ENCODE measurements at places on chromosomes 13 and 19.

DNA sequence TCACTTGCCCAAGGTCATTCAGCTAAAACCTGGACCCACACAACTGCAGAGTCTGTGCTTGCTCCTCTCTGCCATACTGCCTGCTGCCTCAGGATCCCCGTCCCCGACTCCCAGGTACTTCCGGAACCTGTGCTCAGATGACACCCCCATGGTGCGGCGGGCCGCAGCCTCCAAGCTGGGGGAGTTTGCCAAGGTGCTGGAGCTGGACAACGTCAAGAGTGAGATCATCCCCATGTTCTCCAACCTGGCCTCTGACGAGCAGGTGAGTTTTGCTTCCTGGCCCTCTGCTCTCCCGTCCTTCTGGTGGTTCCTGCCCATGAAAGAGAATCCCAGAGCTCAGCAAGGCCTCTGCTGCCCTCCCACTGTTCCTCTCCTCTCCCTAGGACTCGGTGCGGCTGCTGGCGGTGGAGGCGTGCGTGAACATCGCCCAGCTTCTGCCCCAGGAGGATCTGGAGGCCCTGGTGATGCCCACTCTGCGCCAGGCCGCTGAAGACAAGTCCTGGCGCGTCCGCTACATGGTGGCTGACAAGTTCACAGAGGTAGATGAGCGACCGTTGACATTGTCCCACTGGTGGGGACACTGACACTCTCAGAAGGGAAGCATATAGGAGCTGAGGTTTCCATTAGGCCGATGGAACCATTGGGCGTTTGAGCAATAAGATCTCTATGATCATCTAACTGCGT lies 22.9 kb downstream of the PPP2R1A start:
- no peak for DNase-seq

GRCh38 chr19:42695811-42696503 lies 44.3 kb downstream of the PSG3 start:
- no peak for DNase-seq

GRCh38 chr13:113934576-113934975 lies 39.3 kb downstream of the C13orf46 start:
- no peak for DNase-seq

GRCh38 chr13:38687246-38688229 lies 661 bp downstream of the FREM2 start:
- DNase-seq = no peak

- DNase-seq = no peak
These were observed 8.0 kb downstream of the NPAS1 start for GRCh38 chr19:47027586-47028088.

DNA sequence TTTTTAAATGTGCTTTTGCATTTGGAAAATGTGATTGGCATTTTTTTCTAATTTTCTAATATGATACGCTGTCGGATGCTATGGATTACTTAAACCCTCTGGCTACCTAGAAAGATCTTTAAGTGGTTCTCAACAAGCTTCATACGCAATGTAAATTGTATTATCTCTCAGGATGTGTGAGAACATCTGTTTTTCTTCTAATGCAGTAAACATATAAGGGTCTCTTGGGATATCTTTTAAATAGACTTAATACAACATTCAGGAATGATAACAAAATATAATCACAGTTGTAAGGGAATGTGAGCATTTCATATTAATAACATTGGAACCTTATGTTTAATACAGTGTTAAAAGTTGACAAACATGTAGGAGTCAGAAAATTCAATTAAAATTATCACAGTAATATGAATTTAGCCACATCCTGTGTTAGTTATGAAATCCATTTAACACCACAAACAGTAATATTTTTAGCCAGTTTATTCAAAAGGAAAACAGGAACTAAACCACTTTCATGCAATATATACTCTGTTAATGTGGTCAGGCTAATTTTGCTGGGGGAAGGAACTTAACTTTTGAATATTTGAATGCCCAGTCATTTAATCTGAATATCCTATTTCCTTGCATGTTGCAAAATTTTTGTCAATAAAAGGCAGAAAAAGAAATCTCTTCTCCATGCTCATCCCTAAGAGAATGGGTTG lies 15.0 kb upstream of the ALOX5AP start:
- no peak for DNase-seq

DNA sequence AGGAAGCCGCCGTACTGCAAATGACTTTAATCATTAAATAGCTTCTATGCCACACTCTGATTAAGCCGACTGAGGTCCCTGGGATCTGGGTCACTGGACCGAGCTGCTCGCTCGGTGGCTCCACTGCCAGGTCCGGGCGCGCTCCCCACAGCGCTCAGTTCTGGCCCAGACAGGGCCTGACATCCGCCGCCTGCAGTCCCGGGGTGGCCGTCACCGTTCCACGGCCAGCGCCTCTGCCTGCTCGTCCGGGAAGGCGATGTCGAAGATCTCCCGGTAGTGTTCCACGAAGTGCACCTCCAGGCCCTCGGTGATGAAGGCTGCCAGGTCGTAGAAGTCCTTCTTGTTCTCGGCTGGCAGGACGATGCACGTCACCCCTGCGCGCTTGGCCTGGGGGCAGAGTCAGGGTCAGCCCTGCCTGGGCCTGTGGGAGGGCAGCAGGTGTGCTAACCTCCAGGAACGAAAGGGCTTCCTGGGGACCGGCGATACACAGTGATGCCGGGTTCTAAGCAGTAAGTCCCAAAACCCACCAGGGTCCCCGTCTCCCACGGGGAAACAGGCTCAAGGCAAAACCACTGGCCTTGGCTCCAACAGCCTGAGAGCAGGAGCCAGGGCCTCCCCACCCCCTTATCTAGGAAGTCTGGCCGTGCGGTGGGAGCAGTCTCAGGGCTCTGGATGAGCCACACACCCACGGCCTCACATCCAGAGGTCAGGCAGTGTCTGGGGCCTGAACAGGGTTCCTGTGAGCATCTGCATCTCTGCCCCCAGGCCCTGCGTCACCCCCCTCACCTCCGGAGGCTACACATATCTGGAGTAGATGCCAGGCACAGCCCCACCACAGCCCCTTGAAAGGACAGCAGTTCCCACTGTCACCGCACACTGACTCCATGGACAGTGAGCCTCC lies 2.0 kb downstream of the RPL36 start:
- DNase-seq = no peak

GRCh38 chr13:76871432-76871831 lies 14.8 kb downstream of the KCTD12 start:
- DNase-seq = no peak

- DNase-seq = no peak
These were observed 15.2 kb downstream of the KCNC3 start for GRCh38 chr19:50313812-50314536.

DNA sequence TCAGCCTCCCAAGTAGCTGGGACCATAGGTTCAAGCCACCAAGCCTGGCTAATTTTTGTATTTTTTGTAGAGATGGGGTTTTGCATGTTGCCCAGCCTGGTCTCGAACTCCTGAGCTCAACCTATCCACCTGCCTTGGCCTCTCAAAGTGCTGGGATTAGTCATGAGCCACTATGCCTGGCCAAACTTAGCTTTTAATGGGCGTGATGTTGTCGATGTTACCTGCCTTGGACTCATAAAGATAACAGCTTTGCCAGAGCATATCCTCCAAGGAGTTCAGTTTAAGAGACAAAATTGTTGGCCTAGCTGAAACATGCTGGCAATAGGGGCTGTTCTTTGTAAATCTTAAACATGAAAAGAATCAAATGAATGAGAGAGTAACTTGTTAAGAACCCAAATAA lies 13.1 kb downstream of the POLR1D start:
- DNase-seq = no peak

DNA sequence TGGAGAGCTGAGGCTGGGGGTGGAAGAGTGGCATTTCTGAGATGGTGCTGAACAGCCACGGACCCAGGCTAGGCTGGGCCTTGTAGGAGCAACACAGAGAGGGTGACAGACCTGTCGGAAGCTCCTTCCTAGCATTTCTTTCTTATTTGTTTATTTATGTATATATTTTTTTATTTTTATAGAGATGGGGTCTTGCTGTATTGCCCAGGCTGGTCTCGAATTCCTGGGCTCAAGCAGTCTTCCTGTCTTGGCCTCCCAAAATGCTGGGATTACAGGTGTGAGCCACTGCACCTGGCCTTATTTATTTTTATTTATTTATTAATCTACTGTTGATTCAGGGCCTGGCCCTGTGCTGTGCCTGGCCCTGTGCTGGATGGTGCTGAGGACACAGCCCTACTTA lies 6.5 kb downstream of the CIC start:
- no peak for DNase-seq

DNA sequence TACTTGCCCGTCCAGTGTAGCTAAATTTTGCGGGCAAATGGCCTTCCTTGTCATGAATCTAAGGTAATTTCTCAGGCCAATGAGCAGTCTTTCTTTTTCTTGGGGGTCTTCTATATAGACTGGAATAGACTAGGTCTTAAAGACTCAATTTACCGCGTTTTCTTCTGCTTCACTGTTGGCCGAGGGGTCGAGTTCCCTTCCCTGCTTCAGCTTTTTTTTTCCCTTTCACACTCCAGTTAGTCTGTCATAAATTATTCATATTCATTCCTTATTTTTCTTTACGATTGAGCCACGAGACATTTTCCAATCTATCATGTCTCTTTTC lies 276 bp downstream of the ALG11 start:
- DNase-seq = no peak

Data from SK-MEL-5 (cell line).